Activated naive CD4-positive, alpha-beta T cell treated with anti-CD3 and anti-CD28 coated beads for 36 hours (primary cell): ENCODE measurements at places on chromosomes 4 and X. TPM values are rescaled to one million over a fixed set of nuclear protein-coding genes. Genes with fewer than 3 reads are reported as not detected.

DNA sequence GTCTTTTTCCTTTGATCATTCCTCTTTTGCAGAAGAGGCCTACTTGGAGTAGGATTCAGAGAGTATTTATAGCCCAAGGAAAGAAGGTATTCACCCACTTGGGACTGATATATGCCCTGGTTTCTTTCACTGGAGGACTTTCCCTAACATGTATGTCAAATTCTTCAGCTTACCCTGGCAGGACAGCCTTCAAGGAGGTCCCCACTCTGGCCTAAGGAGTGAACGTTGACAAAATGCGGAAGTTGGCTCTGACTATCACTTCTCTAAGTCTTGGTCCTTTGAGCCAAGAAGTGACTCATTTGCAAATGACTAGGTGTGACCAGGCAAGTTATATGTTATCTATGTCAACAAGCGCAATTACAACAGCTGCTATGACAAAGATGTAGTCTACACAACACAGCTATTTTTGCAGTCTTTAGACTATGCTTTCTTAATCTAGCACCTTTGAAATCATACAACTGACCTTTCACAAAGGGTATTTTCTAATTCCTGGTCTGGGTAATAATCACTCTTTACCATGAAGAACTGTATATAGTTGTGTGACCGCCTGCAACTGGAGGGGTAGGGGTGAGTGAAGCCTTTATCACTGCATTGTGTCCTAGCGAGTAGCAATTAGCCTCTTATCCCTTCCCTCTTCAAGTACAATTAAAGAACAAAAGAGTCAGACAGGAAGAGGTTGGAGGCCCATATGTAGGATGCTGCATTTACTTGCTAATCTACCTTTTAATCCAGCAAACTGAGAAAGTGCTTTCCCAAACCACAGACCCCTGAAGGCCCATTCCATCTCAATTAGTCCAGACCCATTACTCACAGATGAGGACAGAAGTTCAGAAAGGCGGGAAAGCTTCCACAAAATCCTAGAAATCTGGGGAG is 50.1 kb downstream of the RASGEF1B start:
- no peak overlapping the region for H3K4me3 ChIP-seq
- peaks cover 3% of the 10 kb centered on the region for H3K36me3 ChIP-seq
- H3K4me1 ChIP-seq = peaks cover 8% of the 10 kb centered on the region
- no peak for DNase-seq
- H3K27ac ChIP-seq = no peak overlapping the region

GRCh38 chr4:129264008-129264657 is 168.2 kb downstream of the C4orf33 start:
- no peaks in the 10 kb centered on the region for H3K36me3 ChIP-seq
- peaks cover 9% of the 10 kb centered on the region for H3K4me1 ChIP-seq
- H3K27ac ChIP-seq = no peak overlapping the region
- no peak overlapping the region for H3K4me3 ChIP-seq
- H3K27me3 ChIP-seq = peaks cover 2% of the 10 kb centered on the region

- H3K4me1 ChIP-seq = peaks cover 2% of the 10 kb centered on the region
- no peaks in the 10 kb centered on the region for H3K36me3 ChIP-seq
- peaks cover 27% of the 10 kb centered on the region for H3K27me3 ChIP-seq
- H3K4me3 ChIP-seq = no peak overlapping the region
- no peak overlapping the region for H3K27ac ChIP-seq
- DNase-seq = no peak
Observed at GRCh38 chr4:186557061-186557460, 1.7 kb upstream of the MTNR1A start.

DNA sequence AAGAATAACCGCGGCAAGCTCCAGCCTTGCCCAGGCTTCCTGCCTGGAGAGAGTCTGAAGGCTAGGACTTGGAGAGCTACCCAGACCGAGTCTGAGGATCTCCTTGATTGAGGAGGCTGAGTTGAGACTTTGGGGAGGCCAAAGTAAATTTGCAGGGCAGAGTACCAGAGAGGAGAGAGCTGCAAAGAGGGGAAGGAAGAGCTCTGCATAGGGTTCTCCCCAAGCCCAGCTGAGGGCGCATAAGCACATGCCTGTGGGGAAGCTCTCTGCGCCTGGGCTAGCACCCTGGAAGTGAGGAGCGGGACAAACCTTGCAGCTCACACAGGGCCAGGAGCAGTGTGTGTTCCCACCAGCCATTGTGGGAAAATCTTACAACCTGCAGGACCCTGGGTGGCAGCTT is 56.1 kb downstream of the FAM193A start:
- peak; percentile 12 for DNase-seq
- peaks cover 7% of the 10 kb centered on the region for H3K36me3 ChIP-seq

GRCh38 chrX:149512225-149512885 is 7.2 kb upstream of the IDS start:
- H3K4me3 ChIP-seq = no peak overlapping the region
- no peaks in the 10 kb centered on the region for H3K36me3 ChIP-seq
- H3K4me1 ChIP-seq = peaks cover 19% of the 10 kb centered on the region
- H3K27me3 ChIP-seq = peaks cover 2% of the 10 kb centered on the region
- peak; percentile 66 for DNase-seq
- H3K27ac ChIP-seq = no peak overlapping the region

DNA sequence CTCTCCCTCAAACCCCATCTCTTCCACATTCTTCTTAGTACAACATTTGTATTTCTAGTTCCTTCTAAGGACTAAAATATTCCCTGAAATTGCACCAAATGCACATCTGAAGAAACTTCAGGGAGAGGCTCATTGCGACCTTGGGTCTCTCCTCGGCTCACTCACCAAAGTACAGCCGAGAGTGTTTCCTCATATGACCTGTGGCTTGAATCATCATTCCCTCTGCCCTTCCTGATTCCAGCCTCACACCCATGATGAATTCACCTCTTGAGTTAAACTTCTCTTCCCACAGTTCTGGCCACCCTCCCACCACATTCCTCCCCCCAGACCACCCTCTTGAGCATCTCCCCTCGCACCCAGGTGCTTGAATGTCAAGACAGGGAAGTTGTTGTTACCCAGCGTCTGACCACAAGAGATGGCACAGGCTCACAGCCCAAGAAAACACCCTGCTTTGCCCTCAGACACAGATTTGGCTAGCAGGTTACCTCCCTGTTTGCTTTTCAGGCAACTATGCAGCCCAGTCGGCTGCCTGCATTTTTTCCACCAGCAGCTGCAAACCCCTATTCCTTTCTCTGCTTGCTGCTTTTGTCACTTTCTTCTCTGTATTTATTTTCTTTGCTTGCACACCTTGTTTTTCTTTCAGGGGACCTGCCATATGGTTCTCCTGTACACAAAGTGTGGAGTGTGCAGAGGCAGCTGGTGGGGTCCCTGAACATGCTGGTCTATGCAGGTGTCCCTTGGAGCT is 214.8 kb downstream of the SPATA18 start:
- no peak overlapping the region for H3K4me3 ChIP-seq
- no peaks in the 10 kb centered on the region for H3K36me3 ChIP-seq
- no peaks in the 10 kb centered on the region for H3K4me1 ChIP-seq
- DNase-seq = no peak
- H3K27me3 ChIP-seq = no peaks in the 10 kb centered on the region
- H3K27ac ChIP-seq = no peak overlapping the region

Gene MTNR1A
- total RNA-seq = not detected

DNA sequence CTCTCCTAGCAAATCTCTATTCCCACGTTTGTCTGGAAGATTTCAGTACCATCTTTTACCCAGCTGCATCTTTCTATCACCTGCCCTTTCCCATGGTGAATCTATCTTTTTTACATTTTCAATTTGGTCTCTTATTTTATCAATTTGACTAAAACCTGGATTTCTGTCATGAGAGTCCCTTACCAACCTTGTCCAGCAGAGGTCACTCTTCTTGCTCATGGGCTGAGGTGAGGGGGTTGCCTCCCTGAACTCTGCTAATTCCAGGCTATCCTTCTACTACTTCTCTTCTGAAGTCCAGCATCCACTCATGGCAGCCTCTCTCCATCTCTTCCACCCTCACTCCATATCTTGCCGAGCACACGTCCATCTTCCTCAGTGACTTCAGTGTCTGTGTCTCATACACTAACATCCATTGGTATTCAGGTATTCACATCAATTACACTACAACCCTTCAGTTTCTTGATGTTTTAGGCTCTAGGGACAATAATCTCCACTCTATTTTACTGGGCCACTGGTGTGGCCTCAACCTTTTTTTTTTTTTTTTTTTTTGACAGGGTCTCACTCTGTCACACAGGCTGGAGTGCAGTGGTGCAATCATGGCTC is 17.8 kb upstream of the ZNF827 start:
- H3K27ac ChIP-seq = no peak overlapping the region
- no peaks in the 10 kb centered on the region for H3K27me3 ChIP-seq
- DNase-seq = peak; percentile 41
- H3K4me1 ChIP-seq = no peaks in the 10 kb centered on the region
- H3K36me3 ChIP-seq = no peaks in the 10 kb centered on the region

Gene ADH1C
- total RNA-seq = not detected

GRCh38 chr4:70954032-70954431 is 39.4 kb upstream of the DCK start:
- no peak overlapping the region for H3K27ac ChIP-seq
- H3K36me3 ChIP-seq = no peaks in the 10 kb centered on the region
- H3K27me3 ChIP-seq = no peaks in the 10 kb centered on the region
- H3K4me3 ChIP-seq = no peak overlapping the region
